ENCODE measurements at places on chromosomes 13 and 19.

DNA sequence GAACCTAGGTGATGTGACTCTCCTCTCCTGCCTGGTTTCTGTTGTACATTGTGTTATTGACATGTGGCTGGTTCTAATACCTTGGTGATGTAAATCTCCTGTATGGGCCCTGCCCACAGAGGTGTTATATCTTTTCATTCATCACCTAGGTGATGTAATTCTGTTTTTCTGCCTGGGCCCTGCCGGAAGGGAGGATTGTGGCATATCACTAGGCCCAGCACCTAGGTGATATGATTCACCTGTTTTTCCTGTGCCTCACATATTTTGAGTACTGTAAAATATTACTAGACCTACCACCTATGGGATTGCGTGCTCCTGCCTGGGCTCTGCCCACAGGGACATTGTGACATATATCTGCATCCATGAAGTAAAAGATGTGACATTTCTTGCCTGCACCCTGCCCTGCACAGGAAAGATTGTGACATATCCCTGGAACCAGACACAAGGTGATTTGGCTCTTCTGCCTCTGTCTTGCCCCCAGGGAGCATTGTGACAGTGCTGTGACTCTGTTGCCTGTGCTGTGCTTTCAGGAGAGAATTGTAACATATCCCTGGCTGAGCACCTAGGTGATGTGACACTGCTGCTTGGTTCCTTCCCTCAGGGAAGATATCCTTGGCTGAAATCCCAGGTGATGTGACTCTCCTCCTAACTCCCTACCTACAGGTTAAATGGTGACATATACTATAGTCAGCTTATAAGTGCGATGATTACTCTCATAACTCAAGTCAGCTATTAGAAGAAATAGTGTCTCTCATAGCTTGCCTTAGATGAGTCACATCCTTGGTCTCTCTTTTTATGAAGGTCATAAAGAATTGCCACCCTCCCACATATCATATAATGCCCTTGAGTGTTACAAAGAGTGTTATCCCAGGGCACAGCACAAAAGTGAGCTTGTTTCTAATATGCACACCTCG is 13.3 kb upstream of the ZNF681 start:
- no peak for DNase-seq

DNA sequence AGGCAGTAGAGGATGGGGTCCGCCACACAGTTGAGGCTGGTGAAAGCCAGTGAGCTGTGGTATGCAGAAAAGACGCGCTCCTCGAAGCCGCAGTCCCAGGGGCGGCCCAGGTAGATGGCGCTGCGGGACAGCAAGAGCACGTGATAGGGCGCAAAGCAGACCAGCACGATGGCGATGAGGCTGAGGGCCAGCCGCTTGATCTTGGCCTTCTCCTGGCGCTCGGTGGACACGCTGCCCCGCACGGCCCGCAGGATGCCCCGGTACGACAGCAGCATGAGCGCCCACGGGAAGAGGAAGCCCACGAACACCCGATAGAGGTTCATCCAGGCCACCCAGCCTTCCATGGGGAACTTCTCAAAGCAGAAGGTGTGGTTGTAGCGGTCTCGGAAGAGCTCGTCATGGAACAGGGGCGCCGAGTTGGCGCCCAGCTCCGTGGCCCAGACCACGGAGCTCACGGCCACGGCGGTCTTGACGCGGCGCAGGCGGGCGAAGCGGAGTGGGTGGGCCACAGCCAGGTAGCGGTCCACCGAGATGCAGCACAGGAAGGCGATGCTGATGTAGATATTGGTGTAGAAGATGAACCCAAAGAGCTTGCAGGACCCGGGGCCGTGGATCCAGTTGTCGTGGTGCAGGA is 6.5 kb upstream of the OPA3 start:
- DNase-seq = no peak

GRCh38 chr19:55443045-55443823 is at the start of gene SHISA7:
TSS of gene SHISA7 (minus strand) at chr19:55443300. CDS start at chr19:55442863, 437 bp downstream.
- DNase-seq = no peak

DNA sequence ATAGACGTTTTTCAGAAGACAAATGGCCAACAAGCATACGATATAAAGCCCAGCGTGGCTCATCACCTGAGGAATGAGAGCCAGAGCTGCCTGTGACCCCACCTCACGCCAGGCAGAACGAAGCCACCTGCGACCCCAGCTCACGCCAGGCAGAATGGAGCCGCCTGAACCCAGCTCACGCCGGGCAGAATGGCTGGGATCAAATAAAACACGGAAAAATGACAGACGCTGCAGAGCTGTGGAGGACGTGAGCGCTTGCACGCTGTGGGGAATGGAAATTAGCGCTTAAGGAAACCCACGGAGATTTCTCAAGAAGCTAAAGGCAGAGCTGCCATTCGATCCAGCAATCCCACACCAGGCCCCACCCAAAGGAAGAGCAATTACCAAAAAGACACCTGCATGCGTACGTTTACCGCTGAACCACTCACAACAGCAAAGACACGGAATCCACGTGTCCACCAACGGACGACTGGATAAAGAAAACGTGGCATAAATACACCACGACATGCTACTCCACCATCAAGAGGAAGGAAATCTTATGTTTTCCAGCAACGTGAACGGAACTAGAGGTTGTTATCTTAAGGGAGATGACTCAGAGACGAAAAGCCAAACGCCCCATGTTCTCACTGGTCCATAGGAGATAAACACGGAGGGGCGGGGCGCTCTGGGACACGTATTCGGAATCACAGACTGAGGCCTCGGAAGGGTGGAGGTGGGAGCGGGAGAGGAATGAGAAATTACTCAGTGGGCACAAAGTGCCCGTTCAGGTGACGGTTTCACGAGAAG is 30.7 kb upstream of the C13orf46 start:
- no peak for DNase-seq

DNA sequence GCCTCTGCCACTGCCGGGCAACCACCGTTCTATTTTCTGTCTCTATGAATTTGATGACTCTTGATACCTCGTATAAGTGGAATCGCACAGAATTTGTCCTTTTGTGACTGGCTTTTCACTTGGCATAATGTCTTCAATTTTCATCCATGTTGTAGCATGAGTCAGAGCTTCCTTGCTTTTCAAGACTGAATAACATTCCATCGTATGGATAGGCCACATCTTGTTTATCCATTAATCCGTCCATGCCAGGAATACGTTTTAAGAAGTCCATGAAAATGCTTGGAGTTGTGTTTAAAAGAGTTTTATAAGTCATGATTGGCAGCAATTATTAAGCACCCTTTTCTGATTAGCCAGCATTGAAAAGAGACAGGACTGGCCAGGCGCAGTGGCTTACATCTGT is 53.6 kb upstream of the CLDN10 start:
- no peak for DNase-seq

DNA sequence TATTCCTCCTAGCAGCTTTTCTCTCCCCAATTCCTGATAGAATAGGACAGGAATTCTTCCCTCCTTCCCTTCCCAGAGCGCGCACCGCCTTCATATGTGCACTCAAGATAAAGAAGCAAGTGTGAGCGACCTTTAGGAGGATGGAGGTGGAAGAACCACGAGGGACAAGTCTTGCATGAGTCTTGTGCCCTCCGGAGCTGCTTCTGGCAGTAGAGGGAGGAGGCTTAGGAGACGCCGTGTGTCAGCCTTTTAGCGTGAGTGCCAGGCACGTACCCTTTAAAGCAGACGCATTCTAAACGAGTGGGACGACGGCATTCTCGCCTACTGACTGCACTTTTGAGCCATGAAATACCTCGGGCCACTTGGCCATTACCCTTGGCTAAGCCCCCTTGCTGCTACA is 95.4 kb upstream of the RAP2A start:
- DNase-seq = no peak

- no peak for DNase-seq
These were observed 73.6 kb downstream of the COL4A1 start for GRCh38 chr13:110233181-110233950.

- DNase-seq = no peak
These were observed 214.0 kb downstream of the ENOX1 start for GRCh38 chr13:43572656-43573360.

DNA sequence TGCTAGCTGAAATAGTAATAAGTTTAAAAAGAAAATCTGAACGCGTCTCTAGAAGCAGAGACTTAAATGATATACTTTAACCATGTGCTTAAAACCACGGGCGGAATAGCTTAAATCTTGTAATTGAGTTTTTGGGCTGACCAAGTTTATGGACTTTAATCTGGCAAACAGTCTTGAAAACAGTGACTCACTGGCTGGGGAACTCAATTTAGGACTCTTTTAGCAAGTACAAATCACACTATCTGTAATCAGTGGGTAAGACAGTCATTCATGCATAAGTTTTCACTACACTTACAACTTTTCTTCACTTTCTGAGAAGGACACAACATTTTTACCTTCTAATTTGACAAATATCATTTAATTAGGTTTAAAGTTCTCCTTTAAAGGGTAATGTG is 26.8 kb downstream of the ZNF627 start:
- no peak for DNase-seq

DNA sequence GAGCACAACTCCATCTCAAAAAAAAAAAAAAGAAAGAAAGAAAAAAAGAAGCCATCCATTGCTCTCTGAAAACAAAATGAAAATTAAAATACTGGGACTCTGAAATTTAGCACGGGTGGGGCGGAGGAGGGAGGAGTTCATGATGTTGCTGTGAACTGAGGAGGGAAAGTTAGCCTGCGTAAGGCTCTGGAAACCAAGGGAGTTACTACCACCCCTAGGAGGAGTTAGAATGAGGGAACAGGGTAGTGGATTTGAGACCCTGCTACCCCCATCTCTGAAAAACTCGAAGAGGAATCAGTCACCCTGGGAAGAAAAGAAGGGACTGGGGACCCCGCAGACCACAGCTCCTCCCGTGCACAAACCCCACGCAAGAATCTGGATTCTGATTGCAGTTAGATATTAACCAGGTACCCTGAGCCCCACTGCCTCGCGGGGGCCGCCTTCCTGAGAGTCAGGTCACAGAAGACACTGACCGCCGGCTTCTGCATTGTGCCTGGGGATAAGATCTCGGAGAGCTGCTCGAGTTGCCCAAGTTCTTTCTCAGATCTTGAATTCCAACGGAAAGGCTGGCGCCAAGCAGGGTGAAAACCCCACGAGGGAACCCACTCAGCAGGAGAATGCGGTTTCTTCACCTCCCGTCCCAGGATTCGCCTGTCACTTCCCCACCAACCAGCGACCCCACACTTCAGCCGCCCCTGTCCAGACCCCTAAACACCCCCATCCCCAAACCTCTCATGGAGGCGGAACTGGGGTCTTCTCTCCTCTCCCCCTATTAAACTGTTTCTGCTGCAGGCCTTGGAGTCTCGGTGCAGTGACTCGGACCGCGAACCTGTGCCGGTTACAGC is 870 bp downstream of the ZNF442 start:
- no peak for DNase-seq

DNA sequence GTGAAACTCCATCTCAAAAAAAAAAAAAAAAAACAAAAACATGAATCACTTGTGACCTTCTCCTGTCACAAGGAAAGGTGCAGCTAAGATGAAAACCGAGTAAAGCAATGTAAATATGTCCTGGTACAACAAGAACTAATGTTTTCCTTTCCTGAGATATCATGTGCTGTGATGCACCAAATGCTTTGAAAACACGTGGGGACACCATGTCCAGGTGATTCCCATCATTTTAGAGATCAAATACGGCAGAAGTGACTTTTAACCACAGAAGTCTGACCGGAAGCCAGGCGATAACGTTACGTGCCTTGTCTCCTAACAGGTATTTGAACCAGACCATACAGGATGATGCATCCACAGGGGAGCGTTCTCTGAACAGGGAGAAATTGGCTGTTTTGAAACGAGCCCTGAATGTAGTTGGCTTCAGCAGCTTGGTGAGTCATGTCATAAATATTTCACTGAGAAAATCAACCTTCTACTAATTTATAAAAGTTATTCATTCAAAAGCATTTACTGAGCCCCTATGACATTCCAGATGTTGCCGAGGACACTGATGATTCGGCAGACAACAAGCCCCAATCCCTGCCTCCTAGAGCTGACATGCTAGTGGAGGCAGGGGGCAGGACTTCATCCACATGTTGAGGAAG is 328.1 kb downstream of the MYO16 start:
- DNase-seq = no peak

- no peak for DNase-seq
These were observed 90.6 kb downstream of the SPRY2 start for GRCh38 chr13:80250213-80250810.

DNA sequence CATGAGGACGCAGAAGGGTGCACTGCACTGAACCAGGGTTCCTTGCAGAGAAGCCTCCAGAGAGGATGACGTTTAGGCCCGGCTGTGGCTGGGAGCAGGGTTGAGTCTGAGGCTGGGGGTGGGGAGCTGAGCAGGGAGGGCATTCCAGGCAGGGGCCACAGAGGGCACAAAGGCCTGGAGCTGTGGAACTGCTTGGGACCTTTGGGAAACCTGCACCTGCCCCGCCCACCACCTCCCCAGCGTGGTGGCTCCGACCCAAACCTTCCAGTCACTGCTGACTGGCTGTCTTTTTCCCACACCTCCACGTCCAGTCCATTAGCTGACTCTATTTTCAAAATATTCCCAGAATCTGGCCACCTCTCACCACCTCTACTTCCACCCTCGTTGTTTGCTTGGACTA is 4.9 kb upstream of the LMTK3 start:
- no peak for DNase-seq

GRCh38 chr13:107209824-107210722 is 642.1 kb upstream of the ARGLU1 start:
- DNase-seq = no peak

GRCh38 chr13:29508876-29509252 is 86.6 kb downstream of the SLC7A1 start:
- no peak for DNase-seq

DNA sequence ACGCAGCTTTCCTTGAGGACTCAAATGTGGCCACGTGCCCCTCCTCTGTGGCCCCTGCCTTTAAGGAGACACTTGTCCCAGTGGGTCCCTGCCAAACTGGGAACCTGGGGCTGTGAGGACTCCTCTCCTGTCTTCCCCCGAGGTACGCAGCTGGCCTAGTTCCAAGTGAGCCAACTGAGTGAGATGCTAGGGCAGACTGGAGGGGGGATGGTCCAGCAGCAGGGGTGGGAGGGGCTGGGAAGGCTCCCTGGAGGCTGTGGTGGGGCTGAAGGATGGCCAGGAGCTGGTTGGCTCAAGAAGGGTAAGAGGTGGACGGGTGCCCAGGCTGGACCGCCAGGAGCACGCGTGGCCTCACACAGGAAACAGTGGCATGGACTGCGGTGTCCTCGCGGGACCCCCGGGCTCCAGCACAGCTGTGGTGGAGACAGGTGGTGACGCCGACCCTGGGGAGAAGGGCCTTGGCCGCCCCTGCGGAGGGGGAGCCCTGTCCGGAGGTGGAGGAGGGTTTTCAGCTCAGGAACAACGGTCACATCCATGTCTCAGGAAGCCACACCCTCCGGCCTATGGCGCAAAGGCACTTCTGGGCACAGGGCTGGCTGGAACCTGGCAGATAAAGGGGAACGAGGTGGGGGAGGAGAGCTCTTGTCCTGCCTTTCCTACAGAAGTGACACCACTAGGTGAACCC is 45.8 kb downstream of the MLLT1 start:
- DNase-seq = no peak

Measured in activated CD4-positive, CD25-positive, alpha-beta regulatory T cell treated with anti-CD3 and anti-CD28 coated beads, Interleukin-2, amount 50 U/mL, for 16 hours (primary cell).